ENCODE measurements at places on chromosomes 3 and 15.

- no peak for DNase-seq
These were observed 1272.9 kb downstream of the ROBO1 start for GRCh38 chr3:78494851-78495250.

- DNase-seq = no peak
These were observed 22.8 kb downstream of the PGBD4 start for GRCh38 chr15:34124651-34125050.

- DNase-seq = no peak
These were observed 90.1 kb downstream of the NEK10 start for GRCh38 chr3:27279123-27279522.

DNA sequence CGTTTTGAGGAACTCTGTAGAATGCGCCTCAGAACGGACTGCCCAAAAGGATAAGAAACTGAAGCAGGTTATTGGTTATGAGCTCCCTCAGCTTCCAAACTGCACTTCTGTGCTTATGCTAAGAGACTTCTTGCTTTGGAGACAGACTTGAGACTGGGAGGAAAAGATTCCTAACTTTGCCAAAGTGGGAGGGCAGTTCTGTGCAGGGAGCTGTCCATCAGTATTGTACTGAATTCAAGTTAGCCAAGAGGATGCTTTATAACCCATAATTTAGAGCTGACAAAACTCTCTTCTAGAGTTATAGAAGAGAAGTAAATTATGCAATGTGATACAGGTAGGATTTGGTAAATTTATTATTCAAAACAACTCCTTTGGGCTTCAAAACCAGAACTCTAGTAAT, 519.8 kb upstream of the GBE1 start:
- no peak for DNase-seq

- DNase-seq = no peak
These were observed 47.6 kb downstream of the SLMAP start for GRCh38 chr3:57803647-57804081.

- no peak for DNase-seq
These were observed 95.9 kb downstream of the TMEM266 start for GRCh38 chr15:76155731-76156130.

DNA sequence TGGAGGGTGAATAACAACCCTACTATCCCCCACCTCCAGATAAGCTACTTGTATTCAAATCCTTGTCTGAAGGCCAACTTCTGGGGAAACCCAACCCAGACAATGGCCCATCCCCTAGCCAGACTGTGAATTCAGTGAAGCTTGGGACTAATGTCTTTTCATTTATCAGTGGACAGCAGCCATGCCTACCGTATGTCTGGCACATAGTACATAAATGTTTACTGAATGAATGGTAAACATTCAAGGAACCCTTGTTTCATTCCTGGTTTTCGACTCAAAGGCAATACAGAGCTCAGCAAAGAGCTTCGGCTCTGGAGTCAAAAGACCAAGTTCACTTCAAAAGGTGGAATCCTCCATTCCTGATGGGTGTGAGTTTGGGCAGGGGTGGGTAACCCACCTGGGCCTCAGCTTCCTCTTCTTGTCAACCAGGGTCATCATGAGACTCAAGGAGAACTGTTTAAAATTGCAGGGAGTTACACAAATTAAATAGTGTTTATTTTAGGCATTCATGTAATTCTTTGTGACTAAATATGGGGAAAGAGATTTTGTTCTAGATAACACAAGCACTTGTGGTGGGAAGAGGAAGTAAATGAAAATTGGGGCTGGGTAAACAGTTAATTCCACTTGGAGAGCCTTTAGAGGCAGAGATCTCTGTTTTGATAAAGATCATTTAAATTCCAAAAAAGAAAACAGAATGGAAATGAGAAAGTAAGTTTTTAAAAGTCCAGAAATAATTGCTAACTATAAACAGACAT, 303.7 kb upstream of the WNT5A start:
- DNase-seq = no peak

- DNase-seq = peak; percentile 38
These were observed 48.9 kb upstream of the RBP1 start for GRCh38 chr3:139588450-139588849.

DNA sequence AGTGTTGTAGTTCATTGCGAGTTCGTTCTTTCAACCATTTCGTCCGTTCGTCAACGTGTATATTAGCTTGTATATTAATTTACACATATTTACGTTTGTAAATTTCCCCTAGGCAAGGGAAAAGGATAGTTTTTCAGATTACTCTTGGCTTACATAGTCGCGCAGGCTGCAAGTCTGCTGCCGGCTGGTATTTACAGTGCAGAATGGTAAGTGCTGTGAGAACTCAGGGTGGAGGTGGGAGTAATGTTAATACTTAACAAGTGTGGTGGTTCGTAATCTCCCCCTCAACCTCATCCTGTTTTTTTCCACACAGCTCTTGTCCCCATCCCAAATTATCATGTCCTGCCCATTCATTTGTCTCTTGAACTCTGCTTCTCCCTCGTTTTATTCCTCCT, 766 bp downstream of the FAM98B start:
- no peak for DNase-seq

- no peak for DNase-seq
These were observed 67.2 kb downstream of the LRRK1 start for GRCh38 chr15:100986158-100986896.

GRCh38 chr3:113546414-113546893, 14.1 kb downstream of the SIDT1 start:
- no peak for DNase-seq

GRCh38 chr15:74723754-74724334, 1.5 kb downstream of the CYP1A1 start:
- peak; percentile 49 for DNase-seq

DNA sequence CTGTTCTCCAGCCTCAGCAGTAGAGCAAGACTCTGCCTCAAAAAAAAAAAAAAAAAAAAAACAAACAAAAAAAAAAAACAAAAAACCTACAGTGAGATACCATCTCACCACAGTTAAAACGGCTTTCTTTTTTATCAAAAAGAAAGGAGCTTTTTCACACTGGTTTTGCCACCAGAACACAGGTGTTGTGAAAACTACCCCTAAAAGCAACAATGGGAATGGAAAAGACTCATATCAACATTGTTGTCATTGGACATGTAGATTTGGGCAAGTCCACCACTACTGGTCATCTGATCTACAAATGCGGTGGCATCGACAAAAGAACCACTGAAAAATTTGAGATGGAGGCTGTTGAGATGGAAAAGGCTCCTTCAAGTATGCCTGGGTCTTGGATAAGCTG, 24.8 kb upstream of the SLC25A38 start:
- no peak for DNase-seq

GRCh38 chr3:141336672-141337522, 31.4 kb upstream of the ZBTB38 start:
- no peak for DNase-seq

- DNase-seq = no peak
These were observed 27.9 kb downstream of the AADAC start for GRCh38 chr3:151841801-151842200.

GRCh38 chr15:39629906-39630305, 49.0 kb downstream of the THBS1 start:
- peak; percentile 3 for DNase-seq
